ENCODE measurements at places on chromosomes 1 and 21. TPM values are rescaled to one million over a fixed set of nuclear protein-coding genes. Genes with fewer than 3 reads are reported as not detected.
A peak's percentile ranks its signal among the peaks of the same experiment; 100 is the strongest.

DNA sequence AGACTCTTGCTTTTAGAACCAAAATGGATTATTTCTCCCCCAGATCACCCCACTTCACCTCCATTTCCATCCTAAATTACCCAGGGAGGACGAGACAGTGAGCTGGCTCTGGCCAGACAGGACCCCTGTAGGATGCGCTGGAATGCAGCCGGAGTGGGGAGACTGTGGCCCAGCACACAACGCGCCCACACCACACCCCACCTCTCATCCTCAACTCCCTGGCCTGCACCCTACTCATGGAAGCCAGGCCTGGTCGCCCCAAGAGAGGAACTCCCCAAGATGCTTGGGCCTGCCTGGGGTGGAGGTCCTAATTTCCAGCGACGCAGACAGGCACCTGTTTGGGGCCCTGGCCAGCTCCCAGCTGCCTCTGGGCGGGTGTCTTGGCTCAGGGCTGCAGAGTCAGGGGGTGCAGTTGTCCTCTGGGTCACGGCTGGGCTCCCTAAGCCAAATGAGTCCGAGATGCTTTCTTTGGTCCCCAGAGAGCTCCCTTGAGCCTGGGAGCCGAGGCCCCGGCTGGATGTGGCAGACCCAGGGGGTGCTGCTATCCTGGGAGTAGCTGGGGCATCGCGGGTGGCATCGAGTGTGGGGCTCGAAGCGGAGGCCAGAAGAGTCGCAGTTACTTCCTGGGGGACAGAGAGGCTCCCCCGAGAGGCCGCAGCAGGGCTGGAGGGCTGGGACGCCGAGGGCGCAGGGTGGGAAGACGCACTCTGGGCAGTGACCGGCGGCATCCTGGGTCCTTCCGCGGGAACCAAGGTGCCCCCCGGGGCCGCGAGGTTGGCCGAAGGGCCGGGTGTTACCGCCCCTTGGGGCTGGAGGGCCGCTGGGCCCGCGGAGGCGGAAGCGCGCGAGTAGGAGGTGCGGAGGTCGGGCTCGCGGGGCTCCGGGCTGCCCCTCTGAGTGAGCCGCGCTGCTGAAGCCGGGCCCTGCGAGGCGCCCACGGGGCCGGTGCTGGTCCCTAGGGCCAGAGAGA lies 10.4 kb downstream of the CLEC20A start:
- DNase-seq: no peak

DNA sequence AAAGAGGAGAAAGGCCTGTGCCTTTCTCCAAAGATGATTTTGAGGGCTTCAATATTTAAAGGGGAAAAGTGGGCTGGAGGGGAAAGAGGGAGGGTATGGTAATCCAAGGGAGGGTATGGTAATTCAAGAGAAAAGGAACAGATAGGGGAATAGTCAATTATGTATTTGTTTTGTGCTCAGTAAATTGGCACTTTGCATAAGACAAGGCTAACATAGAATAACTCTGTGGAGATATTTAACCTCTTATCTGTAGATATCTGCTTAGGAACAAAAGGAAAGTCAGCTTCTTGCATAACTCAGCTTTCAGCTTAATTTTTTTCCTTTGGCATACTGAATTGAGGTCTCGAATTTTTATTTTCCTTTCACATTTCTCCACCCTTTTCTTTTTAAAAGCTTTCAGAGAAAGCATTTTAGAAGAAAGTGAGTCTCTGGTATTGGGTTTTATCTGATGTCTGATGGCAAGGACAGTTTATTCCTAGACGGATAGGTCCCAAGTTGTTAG lies 119.9 kb upstream of the F3 start:
- no peak for DNase-seq

GRCh38 chr1:53655931-53656746 lies 82.8 kb downstream of the GLIS1 start:
- DNase-seq: no peak

The IL20 gene
- total RNA-seq: 0.74 TPM

- DNase-seq: peak; percentile 28
Measured at GRCh38 chr1:32071758-32072621, 749 bp upstream of the TMEM39B start.

GRCh38 chr1:92705446-92705845 lies 79.5 kb downstream of the EVI5 start:
- DNase-seq: no peak

The ZNF683 gene
- total RNA-seq: not detected

GRCh38 chr1:86826856-86827255 lies 87.1 kb downstream of the SELENOF start:
- no peak for DNase-seq

The NMNAT2 gene
- total RNA-seq: 0.24 TPM

The PCBP3 gene
- total RNA-seq: 0.32 TPM

DNA sequence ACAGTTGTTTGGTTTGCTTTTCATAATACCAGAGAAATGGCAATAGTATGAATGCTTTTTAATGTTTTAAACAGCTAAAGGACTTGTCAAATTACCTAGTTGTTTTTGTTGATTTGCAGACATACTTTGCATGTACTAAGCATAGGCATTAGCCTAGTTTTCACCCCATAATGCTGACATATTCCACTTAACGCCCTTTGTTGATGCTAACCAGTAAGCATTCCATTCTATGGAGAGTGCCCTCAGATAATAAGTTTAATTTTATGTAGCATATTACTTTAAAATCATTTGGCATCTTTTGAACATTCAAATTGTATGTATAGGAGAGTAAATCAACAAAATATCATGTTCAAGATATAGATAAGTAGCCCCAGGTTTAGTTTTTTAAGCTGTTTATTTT lies 32.5 kb downstream of the RGS21 start:
- no peak for DNase-seq

- no peak for DNase-seq
Measured at GRCh38 chr21:44919111-44919912, 1.4 kb downstream of the ITGB2 start.

The UBQLN4 gene
- total RNA-seq: 32.0 TPM

The TEDDM1 gene
- not detected for total RNA-seq

DNA sequence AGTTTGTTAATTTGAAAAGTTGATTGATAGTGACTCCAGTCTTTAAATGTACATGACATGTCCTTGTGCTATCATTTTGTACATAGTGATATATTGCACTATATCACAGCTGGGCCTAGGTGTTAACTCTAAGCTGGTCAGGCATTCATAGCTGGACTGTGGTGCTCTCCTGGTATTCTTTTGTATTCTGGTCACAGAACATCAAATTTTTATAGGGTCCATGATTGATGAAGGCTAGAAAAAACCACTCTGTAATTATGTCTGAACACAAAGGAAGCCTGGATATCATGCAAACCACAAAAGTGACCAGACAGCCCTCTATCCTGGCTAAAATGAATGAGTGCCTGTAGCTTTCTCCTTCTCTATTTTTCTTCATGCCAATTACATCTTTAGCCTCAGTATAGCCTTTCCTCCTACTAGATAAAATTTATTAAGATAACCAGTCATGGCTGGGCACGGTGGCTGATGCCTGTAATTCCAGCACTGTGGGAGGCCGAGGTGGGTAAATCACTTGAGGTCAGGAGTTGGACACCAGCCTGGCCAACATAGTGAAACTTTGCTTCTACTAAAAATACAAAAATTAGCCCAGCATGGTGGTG lies 134.9 kb upstream of the B3GALT2 start:
- DNase-seq: no peak

- DNase-seq: no peak
Measured at GRCh38 chr1:239225396-239225795, 161.0 kb upstream of the CHRM3 start.

- DNase-seq: peak; percentile 44
Measured at GRCh38 chr1:186050360-186050759, 316.2 kb downstream of the HMCN1 start.

The SHCBP1L gene
- total RNA-seq: 0.11 TPM

DNA sequence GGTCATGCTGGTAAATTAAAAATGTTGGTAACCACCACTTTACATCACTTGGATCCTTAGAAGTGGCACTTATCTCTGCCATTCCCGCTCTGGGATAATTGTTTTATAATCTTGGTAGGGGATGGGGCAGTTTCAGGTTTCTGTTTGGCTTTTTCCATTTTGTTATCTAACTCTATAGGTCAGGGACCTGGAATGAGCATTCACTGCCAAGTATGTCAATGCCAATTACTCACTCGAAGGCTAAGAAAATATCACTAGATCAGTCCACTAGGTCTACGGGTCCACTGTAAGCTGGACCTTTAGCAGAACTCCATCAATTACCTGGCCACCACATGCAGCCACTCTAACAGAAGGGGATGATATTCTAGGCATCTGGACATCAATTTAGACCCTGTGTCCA lies 4.5 kb upstream of the DIP2A start:
- no peak for DNase-seq

DNA sequence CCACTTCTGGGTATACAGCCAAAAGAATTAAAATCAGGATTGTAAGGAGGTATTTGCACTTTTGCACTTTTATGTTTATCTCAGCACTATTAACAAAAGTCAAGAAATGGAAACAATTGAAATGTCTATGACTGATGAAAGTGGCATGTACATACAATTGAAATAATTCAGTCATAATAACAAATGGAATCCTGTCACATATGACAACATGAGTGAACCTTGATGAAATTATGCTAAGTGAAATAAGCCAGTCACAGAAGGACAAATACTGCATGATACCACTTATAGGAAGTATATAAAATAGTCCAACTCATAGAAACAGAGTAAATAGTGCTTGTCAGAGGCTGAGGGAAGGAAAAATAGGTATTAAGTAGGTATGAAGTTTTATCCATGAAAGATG lies 3.4 kb upstream of the SPTA1 start:
- DNase-seq: no peak

The PLD5 gene
- total RNA-seq: 7.3 TPM

GRCh38 chr1:30729901-30730300 lies 6.5 kb upstream of the MATN1 start:
- no peak for DNase-seq

GRCh38 chr1:212634252-212634651 lies 25.7 kb downstream of the ATF3 start:
- no peak for DNase-seq

- DNase-seq: no peak
Measured at GRCh38 chr1:118983558-118984041, 4.5 kb downstream of the TBX15 start.

The CRNN gene
- not detected for total RNA-seq

DNA sequence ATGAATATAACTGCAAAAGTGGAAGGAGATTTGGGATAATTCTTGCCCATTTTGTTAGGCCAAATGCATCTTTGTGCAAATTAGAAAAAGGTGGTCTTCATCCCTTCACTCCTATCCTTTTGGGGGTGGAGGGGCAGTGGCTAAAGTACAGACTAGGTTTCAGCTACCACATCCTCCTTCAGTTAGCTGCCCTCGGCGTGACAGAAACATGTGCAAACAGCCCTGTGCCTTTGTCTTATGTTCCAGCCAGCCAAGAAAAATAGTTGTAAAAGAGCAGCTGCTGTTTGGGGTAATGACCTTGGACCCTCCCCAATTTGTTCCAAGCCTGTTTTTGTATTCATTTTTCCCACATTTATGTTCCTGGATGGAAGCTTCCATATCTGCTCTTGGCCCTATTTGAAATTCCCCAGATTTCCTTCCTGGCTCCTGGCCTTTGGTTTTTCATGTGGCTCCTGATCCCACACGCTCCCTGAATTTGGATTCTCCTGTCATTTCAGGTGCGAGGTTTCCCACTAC lies 8.3 kb upstream of the LGALS8 start:
- no peak for DNase-seq

GRCh38 chr1:110291241-110292030 lies 47.7 kb upstream of the RBM15 start:
- DNase-seq: no peak

DNA sequence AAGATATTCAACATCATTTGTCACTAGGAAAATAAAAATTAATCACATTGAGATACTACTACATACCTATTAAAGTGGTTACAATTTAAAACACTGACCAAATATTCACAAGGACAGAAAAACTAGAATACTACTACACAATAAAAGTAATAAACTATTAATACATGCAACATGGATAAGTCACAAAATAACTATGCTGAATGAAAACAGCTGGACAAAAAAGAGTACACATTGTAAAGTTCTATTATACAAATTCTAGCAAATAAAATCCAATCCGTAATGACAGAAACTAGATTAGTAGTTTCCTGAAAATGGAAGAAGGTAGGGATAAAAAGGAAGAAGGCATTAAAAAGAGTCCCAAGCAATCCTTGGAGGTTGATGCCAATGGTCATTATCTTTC lies 348.7 kb upstream of the PTBP2 start:
- DNase-seq: no peak

DNA sequence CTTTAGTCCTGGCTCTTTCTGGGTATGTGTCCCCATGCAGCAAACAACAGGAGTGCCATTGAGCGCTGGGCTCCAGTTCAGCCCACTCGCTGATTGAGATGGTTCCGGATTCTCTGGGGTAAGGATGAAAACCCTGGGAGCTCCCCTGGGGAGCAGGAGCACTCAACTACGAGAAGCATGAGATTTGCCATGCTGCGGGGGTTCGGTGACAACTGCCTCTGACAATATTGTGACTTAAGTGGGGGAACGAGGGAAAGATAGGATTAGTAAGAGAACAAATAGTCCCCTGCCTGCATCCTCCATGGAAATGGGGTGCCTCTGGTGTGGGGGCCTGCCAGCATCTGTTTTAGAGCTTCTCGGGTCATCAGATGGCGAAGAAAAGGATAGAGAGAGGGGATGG lies 123.6 kb upstream of the IPO9 start:
- DNase-seq: no peak

DNA sequence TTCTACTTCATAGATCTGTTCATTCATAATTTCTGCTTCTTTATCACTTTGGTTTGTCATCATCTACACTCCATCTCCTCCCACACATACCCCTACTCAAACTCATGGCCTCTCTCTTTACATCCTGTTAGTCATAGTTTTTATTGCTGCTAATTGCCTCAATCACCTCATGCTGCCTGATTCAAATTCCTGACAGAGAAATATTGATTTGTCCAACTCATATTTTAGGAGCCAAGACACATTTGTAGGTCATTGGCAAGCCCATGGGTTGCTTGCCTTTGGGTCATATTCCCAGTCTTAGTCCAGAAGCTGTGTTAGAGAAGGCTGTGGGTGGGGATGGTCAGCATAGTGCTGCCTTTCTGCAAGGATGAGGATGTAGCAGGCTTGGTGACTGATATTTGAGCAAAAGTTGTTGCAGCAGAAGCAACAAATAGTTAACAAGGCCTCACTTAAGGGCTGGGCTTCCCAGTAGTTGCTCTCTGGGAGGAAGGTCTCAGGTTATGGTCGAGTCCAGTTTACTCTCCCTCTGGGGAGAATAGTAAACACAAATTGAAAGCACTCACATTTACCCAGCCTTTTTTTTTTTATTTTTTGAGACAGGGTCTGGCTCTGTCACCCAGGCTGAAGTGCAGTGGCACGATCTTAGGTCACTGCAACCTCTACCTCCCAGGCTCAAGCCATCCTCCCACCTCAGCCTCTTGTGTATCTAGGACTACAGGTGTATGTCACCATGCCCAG lies 22.4 kb upstream of the EPS15 start:
- DNase-seq: peak; percentile 54

GRCh38 chr1:93033785-93034184 lies 45.3 kb upstream of the MTF2 start:
- DNase-seq: no peak

- DNase-seq: no peak
Measured at GRCh38 chr1:157404063-157404501, 148.2 kb downstream of the FCRL5 start.

The SPATA45 gene
- 0.44 TPM for total RNA-seq
